ENCODE measurements at places on chromosomes 11 and 22.

GRCh38 chr11:8933931-8934330 is 1.2 kb upstream of the C11orf16 start:
- DNase-seq = no peak

- no peak for DNase-seq
Measured at GRCh38 chr11:71947498-71947897, 18.7 kb downstream of the RNF121 start.

- no peak for DNase-seq
Measured at GRCh38 chr11:14253421-14253820, 105.6 kb downstream of the RRAS2 start.

GRCh38 chr22:45828841-45829240 is 148.1 kb downstream of the WNT7B start:
- DNase-seq = no peak

DNA sequence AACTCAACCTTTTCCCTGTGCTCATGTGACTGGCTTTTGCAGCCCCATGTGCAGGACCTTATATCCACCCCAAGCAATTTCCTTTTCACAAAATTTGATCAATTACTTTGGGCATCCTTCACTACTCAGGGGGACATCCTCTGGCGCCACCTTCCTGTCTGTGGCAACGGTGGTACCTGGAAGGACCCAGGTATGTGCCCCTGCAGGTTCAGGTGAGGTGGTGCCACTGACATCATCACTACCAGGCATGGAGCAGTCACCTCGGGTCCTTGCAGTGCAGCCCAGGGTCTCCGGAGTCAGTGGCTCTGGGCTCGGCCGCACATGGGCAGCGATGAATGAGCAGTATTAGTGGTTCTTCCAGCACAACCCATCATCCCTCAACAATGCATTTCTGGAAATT is 37.7 kb upstream of the B3GAT1 start:
- DNase-seq = no peak
